ENCODE measurements at places on chromosomes 4 and X.

DNA sequence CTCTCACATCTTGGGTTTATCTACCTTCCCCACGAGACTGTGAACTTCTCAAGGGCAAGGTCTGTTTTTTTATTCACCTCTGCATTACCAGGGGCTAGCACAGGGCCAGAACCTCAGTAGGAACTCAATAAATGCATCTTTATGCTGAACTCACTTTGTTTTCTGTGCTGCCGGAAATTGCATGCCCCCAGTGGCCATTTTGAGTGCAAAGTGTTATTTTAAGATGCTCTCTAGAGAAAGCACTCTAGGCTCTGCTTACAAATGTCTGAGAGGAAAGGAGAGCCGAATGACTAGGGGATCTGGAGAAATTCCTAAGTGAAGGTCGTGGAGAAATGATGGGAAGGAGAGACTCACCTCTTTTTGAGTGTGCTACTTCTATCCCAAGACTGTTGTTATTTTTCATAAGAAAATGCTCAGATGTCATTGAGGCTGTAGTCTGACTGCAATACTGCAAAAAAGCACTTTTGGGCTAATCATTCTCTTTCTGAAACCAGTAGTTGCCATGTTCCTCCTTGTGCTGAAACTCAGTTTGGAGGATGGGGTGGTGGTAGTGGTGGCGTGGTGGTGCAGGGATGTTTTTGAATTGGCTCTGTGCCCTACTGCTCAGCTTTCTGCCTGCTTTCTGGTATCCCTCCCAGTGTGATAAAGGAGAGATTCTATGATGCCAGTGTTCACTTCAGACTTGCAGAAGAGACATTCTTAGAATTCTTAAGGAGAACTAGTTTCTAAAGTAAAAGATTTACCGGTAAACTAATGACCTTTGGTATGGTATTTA lies 41.3 kb downstream of the DOCK11 start:
- DNase-seq, result no peak

DNA sequence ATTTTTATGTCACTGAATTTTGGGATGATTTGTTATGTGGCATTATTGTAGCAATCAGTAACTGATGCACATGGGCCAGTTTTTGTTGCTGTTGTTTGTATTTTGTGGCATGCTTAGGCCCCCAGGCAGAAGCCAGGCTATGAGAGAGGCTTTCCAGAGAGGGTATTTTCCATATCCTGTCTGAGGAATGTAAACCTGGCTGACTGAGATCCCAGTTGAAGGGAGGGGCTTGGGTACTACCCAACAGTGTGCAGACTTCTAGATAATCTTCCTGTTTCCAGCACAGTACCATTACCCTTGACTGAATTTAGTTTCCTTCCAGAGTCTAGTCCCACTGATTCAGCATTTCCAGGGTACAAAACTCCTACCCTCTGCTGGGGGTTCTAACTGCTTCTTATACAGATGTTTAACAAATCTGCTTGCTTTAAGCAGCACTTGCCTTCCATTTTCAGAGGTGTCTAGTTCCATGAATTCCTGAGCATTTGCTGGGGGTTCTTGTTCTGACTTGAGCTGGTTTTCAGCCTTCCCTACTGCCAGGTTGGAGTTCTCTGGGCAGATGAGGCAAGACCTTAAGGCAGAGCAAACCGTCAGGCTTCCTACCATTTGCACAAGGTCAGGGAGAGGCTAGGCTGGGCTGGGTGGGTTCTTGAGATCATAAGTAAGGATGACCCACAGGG lies 104.7 kb upstream of the EGFL6 start:
- DNase-seq, result no peak

GRCh38 chr4:73156394-73156793 lies 86.9 kb upstream of the COX18 start:
- DNase-seq, result no peak

GRCh38 chrX:13339607-13340006 lies 19.8 kb upstream of the ATXN3L start:
- no peak for DNase-seq

- no peak for DNase-seq
These were observed 35.9 kb upstream of the GRPEL1 start for GRCh38 chr4:7103607-7104365.

- DNase-seq, result no peak
These were observed 5.8 kb upstream of the TMEM31 start for GRCh38 chrX:103704863-103705262.

- no peak for DNase-seq
These were observed 60.5 kb upstream of the USP9X start for GRCh38 chrX:41024755-41025154.

DNA sequence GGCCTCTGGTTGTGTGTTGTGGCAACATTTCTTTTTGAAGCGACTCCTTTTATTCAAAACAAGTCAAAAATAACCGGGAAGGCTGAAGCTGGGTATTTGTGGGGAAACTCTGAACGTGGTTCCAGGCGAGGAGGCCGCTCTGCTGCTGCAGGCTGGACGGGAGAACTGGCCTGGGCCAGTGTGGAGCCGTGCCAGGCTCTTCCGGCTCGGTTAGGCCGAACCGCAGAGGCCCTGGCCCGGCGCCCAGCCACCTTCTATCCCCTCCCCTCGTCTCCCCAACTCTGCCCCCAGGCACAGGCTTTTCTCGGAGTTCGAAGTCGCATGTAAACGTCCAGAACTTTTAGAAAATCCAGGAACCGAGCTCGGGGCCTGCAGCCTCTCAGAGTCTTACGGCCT lies 2.4 kb upstream of the BCOR start:
- DNase-seq, result no peak

GRCh38 chr4:169249999-169250398 lies 20.8 kb downstream of the SH3RF1 start:
- DNase-seq, result no peak

- DNase-seq, result no peak
These were observed 150.4 kb downstream of the EMCN start for GRCh38 chr4:100367451-100367850.

DNA sequence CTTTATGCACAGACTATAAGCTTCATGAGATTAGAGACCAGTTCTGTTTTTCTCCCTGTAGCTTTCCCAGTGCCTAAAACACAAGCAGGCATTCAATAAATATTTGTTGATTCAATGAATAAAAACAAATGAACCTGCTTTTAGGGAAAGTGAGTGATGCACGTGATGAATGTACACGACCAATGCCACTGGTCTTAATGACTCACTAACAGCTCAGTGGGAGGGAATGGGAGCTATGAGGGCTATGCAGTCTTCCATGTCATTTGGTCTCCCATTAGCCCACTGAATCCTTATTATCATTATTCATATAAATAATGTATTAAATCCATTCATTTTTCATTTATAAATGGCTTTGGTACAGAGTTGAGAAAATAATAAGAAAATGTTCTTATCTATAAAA lies 247.4 kb downstream of the FBXO8 start:
- no peak for DNase-seq

GRCh38 chr4:1346781-1347409 lies at the start of gene UVSSA:
Gene UVSSA, plus strand, starts transcription at chr4:1347208. Its CDS starts 884 bp downstream, at chr4:1348092.
- peak; percentile 90 for DNase-seq

GRCh38 chrX:150627957-150628356 lies 59.5 kb downstream of the MTM1 start:
- DNase-seq, result no peak

- DNase-seq, result peak; percentile 60
These were observed 23.3 kb downstream of the MTHFD2L start for GRCh38 chr4:74181219-74181618.

- DNase-seq, result no peak
These were observed 43.6 kb upstream of the GRIA3 start for GRCh38 chrX:123140454-123140853.

GRCh38 chrX:74160358-74160757 lies 143.6 kb upstream of the ZCCHC13 start:
- DNase-seq, result no peak

DNA sequence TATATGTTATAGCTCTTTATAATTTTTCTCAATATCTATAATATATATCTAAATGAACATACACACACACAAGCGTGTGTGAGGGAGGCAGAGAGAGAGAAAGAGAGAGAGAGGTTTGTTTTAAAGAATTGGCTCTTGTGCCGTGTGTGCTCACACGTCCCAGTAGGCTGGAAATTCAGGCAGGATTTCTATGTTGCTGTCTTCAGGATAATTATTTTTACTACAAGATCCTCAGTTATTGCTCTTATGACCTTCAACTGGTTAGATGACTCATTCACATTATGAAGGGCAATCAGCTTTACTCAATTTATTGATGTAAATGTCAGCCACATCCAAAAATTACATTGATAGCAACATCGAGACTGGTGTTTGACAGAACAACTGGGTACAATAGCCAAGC lies 1520.7 kb upstream of the PCDH7 start:
- DNase-seq, result no peak

DNA sequence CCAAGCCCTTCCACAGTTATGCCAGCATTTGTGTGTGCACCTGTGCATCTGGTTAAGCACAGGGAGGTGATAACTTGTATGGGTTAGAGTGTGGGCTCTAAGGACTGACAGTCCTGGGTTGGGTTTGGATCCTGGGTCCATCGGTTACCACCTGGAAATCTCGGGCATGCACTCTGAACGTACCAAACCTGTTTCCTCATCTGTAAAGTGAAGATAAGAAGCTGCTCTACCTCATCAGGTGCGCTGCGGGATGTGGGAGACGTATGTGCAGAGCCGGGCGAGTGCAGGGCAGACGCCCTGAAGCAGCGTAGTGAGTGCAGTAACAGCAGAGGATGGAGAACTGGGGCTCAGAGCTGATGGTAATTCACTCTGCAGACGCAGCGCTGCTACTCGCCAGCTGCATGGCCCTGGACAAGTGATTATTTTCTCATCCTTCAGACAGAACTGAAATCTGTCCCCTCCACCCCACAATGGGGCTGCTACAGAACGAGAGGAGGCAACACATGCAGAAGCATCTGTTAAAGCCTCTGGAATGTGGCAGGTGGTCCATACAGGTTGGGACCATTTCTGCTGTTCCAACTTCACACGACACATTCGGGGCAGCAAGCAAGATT lies 64.4 kb downstream of the HADH start:
- no peak for DNase-seq

- no peak for DNase-seq
These were observed 975 bp downstream of the KCNE5 start for GRCh38 chrX:109623997-109624396.

GRCh38 chrX:136810493-136810892 lies 29.8 kb upstream of the ARHGEF6 start:
- DNase-seq, result no peak

GRCh38 chr4:75671802-75672421 lies 1.3 kb downstream of the G3BP2 start:
- DNase-seq, result no peak

GRCh38 chr4:8218371-8219031 lies 19.4 kb downstream of the SH3TC1 start:
- no peak for DNase-seq

- no peak for DNase-seq
These were observed 3.0 kb downstream of the RBPJ start for GRCh38 chr4:26323821-26324220.

DNA sequence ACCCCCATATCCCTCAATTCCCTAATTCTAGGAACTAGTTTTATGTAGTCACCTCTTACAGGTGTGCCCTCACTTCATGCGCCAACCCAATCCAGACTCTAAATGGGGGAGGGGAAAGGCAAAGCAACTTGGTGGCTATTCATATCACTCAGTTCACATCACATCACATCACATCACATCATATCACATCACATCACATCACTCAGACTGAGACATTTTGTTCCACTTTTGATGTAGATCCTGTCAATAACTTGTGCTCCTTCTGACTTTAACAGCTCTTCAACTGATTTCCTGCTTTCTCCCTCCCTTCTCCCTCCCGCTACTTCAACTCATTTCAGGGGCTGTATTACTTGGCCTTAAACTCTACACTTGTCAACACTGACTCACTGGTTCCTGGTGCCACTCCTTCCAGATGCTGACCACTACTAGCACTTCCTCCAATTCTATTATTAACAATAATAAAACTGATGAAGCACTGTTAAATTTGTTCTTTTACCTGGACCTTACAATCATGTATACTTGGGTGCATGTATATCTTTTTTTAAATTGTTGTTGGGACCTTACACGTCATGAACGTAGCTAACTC lies 29.1 kb upstream of the PLS3 start:
- no peak for DNase-seq

DNA sequence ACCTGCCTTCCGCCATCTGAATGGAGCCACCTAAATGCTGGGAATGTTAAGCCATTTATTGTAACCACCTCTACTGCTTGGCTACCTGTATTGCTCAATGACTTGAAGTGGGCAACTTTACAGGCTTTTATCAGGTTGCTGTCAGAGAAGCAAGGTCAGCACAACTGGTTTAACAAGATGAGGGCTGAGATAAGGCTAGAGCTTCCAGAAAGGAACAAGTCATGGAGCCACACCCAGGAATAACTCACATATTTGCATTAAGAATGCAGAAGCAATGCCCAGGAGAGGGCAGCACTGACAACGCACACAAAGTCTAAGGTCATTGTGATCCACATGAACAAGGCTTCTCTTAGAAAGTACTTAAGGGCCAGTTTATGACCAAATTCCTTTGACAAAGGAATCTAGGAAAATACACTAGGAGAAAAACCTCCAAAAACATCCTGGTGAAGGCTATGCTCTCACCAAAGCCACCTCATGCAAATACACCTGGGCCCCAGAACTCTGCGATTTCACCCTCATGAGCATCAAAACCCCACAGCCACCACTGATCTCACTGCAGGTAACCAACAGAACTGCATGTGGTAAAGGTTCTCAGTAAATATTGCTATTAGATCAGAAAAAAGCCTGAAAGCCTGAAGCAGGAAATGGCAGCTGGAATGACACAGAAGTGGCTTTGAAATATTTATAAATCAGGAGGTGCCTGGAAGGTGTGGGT lies 15.0 kb upstream of the STS start:
- DNase-seq, result peak; percentile 61

- no peak for DNase-seq
These were observed 648.3 kb downstream of the SPRY1 start for GRCh38 chr4:124044867-124045266.

- DNase-seq, result no peak
These were observed 306.2 kb downstream of the INPP4B start for GRCh38 chr4:142539796-142540482.

DNA sequence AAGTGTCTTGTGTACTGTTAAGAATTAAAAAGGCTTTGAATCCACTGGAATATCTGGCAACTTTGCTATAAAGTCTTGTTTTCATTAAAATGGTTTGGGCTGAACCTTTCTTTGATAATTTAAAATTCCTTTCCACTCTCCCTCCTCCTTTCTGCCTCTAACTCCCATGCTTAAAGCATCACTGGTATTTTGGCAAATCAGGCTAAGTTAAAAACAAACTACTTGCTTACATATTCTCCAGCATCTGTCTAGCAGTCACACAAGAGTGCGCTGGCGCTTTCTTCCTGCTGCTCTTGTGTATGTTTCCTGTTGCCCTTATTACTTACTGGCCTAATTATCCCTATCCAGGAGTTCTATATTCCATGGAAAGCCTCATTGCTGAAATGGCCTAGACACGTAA lies 136.6 kb downstream of the VEGFC start:
- peak; percentile 29 for DNase-seq

All from GM04503 (cell line).